Ascending aorta (tissue), 2 donors: ENCODE measurements at places on chromosomes 7 and 10. TPM values are rescaled to one million over a fixed set of nuclear protein-coding genes. Genes with fewer than 3 reads are reported as not detected.

DNA sequence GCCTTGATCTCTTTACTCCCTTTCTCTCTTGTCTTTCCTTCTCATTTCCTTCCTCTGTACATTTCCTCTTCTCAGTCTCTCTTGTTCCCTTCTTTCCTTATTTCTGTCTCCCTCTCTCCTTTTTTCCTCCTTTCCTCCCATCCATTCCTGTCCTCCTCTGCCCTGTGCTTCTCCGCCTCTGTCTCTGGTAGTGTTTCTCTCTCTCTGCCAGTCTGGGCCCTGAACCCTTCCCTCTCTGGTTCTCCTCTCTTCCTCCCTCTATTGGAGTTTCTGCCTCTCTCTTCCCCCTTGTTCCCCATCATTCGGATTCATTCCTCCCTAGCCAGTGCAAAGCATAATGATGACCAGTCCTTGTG, 13.2 kb upstream of the PAX2 start:
- H3K27me3 ChIP-seq = peaks cover 16% of the 10 kb centered on the region
- no peak for DNase-seq

The SNX8 gene
- 12.2 TPM for total RNA-seq

- H3K4me3 ChIP-seq = no peak overlapping the region
- no peaks in the 10 kb centered on the region for H3K36me3 ChIP-seq
- DNase-seq = no peak
- no peaks in the 10 kb centered on the region for H3K27me3 ChIP-seq
- H3K27ac ChIP-seq = no peak overlapping the region
These were observed 41.2 kb upstream of the AGR3 start for GRCh38 chr7:16923019-16923418.

DNA sequence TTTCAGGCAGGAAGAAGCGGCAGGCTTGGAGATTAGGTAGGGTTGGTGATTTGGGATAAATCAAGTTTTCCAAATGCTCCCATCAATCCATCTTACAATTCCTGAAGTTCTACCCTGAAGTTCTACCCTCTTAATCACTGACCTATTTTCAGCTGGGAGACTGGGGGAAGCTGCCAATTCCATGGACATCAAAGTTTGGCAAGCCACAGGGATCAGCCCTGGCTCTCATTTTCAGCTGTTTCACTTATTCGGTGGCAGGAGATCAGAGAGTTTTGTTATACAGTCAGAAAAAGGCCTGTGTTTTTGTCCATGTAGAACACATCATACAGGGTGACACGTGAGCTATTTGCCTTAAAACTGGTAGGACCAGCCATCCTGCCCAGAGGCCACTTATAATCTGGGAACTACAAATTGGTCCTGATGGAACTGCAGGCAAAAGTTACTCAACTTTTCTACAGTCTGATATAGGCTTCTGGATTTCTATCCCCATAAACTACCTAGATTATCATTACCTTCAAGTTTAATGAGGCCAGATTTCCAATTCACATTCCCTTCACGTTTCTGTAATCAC, 112.9 kb upstream of the ZNF746 start:
- H3K27me3 ChIP-seq = no peaks in the 10 kb centered on the region
- no peak for DNase-seq
- no peak overlapping the region for H3K4me3 ChIP-seq
- no peaks in the 10 kb centered on the region for H3K4me1 ChIP-seq
- peaks cover 42% of the 10 kb centered on the region for H3K36me3 ChIP-seq

DNA sequence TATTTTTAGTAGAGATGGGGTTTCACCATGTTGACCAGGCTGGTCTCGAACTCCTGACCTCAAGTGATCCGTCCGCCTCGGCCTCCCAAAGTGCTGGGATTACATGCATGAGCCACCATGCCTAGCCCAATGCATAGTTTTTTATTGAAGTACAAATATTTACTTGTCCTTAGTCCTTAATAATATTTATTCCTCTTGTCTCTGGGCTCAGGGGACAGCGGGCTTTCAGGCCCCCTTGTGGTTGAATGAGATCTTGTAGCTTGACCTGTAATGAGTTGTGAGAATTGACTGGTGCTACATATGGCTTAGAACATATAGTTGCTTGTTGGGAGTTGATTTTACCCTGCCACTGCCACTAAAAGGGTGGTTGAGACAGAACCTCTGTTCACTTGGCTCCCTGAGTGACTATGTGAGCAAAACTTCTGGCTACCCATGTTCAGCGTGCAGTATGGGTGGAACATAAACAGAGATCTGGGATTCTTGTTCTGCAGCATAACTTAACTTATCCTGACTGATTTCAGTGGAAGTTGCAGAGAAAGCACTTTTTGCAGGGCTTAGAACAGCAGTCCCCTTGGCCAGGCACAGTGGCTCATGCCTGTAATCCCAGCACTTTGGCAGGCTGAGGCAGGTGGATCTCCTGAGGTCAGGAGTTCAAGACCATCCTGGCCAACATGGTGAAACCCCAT, 14.9 kb downstream of the CCL26 start:
- no peak overlapping the region for H3K4me3 ChIP-seq
- H3K36me3 ChIP-seq = no peaks in the 10 kb centered on the region
- peaks cover under 1% of the 10 kb centered on the region for H3K4me1 ChIP-seq

DNA sequence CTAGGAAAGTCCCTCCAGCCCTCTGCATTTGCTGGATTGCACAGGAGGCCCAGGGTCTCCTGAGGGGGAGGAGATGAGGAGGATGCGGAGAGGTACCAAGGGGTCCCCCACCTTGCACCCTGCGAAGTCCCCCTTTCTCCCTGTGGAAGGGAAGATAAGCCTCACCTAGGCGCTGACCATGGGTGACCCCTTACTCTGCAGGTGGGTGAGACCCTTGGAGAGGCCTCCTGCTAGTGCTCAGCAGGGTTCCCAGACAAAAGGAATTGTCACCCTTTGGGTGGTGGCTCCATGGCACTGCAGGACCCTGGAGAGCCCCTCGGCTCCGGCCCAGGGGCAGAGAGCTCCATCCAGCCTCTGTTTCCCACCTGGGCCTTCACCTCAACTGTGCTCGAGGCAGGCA, 107.0 kb upstream of the RET start:
- no peaks in the 10 kb centered on the region for H3K4me1 ChIP-seq
- no peak overlapping the region for H3K27ac ChIP-seq
- H3K27me3 ChIP-seq = no peaks in the 10 kb centered on the region
- DNase-seq = no peak
- H3K4me3 ChIP-seq = no peak overlapping the region

DNA sequence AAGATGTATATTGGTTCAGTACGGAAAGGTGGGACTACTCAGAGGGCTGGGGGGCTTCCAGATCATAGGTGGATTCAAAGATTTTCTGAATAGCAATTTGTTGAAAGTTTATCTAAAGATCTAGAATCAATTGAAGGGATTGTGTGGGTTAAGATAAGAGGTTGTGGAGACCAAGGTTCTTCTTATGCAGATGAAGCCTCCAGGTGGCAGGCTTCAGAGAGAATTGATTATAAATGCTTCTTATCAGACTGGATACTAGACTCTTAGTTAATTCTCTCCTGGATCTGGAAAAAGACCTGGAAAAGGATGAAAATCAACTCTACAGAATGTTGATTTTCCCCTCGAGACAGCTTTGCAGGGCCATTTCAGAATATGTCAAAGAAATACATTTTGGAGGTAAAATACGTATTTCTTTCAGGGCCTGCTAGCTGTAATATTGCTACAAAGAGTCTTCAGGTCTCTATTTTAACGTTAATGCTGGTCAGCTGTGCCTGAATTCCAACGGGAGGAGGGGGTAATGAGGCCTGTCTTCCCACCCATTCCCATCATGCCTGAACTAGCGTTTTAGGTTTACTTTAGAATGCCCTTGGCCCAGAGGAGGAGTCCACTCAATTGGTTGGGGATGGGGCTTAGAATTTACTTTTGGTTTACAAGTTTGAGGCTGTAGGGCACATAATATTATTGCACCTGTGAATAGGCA, 12.8 kb upstream of the GPR15LG start:
- H3K36me3 ChIP-seq = no peaks in the 10 kb centered on the region
- H3K4me1 ChIP-seq = no peaks in the 10 kb centered on the region
- DNase-seq = no peak
- no peaks in the 10 kb centered on the region for H3K27me3 ChIP-seq

The EBF3 gene
- total RNA-seq = 20.2 TPM

DNA sequence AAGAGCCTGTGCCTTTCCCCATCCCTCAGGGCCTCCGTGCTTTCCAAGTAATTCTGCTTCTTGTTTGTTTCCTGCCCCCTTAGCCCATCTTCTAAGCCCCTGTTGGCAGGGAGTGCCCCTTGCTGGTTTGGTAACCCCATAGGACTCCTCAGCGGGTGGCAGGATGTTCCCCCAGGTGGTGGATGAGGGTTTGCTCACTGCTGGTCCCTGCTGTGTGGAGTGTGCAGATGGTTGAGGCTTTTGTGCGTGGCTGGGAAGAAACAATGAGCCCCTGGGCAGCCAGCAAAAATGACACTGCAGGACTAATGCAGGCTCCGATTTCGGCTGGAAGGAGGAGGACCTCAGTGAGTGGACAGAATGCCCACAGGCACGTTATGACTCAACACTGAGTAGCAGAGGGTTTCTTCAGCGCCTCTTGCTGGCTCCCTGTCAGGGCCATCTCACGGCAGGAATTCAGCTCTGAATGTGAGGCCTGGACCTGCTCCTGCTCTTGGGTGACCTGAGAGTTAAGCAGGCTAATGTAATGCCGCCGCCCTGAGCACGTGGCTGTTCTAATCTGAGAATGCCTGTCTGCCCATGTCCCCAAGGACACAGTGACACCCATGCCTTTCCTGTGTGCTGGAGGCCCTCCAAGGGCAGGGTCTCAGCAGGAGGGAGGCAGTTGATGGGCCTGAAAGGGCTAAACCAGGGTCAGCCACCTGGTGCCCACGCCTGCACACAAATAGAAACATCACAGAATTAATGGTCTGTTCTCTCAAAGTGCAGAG, 16.6 kb downstream of the BAG3 start:
- H3K27ac ChIP-seq = peak overlapping the region; percentile 88
- H3K4me3 ChIP-seq = peak overlapping the region; percentile 36
- peak; percentile 91 for DNase-seq
- H3K4me1 ChIP-seq = peaks cover 11% of the 10 kb centered on the region
- H3K36me3 ChIP-seq = peaks cover 33% of the 10 kb centered on the region
- H3K27me3 ChIP-seq = no peaks in the 10 kb centered on the region

DNA sequence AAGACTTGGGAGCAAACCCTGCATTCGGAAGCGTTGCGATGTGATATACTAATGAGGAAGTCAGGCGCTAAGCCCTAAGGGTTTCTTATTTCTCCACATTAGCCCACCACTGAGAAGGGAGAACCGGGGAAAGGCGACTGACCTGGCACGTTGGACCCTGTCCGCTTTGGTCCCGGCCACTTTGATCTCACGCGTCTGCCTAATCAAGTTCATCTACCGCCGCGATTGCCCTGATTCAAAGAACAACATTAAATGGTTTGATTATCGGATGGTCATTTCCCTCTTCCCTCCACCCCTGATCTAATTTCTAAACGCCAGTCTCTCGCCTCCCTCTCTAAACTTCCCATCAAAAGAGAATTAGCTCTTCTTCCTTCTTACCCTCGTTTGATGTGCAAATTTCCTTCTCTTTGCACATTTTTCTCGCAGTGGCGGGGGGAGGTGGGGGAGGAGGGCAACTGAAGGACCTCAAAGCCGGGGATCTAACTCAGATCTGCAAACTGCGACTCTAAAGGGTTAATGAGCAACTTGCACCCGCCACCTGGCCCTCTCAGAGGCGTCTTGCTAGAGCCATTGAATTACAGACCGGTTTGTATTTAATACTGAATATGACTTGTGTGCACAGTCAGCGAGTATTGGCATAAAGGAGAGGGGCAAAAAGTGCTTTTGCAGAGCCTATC, 687 bp upstream of the DKK1 start:
- peak overlapping the region; percentile 58 for H3K4me3 ChIP-seq
- H3K27me3 ChIP-seq = no peaks in the 10 kb centered on the region
- peaks cover 5% of the 10 kb centered on the region for H3K4me1 ChIP-seq
- H3K36me3 ChIP-seq = no peaks in the 10 kb centered on the region
- no peak for DNase-seq
